ENCODE measurements at places on chromosomes 1 and 21. TPM values are rescaled to one million over a fixed set of nuclear protein-coding genes. Genes with fewer than 3 reads are reported as not detected.

DNA sequence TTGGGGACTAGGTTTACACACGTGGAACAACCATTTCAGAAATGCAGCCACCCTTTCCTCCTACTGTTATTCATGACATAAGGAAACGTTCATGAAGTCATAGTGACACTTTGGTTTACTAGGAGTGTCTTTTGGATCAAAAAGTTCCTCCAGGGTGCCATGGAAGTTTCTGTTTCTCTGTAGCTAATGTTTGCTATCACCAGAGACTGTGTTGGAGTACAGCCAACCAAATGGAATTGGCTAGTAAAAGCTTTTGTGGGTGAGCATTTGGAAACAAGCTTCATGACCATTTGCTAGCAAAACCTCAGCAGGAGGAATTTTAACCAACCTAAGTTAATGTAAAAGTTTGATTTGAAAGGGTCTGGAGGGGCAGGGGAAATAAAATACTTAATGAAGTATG, 43.9 kb upstream of the ADGRL2 start:
- no peak for DNase-seq

EIF4G3 gene
- polyA plus RNA-seq = 37.8 TPM

DNA sequence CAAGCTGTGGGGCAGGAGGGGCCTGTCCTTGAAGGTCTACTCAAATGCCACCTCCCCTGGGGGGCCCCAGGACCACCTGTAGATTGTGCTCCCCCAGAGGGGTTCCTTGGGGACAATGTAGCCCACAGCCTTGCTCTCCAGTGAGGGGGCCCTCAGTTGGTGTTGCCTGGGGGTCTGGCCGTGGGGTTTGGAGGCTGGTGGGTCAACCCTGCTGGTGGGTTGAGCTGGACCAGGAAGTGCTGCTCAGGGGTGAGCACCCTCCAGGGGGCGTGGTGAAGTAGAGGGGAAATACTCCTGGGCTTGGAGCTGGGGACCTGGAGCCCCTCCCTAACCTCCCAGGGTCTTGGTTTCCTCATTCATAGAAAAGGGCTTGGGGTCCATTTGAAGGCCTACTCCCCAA, 143.6 kb upstream of the WNT4 start:
- DNase-seq = no peak

- no peak for DNase-seq
Measured at GRCh38 chr1:28537457-28538199, 15.3 kb upstream of the TRNAU1AP start.

GRCh38 chr1:95653618-95654017, 419.6 kb downstream of the RWDD3 start:
- no peak for DNase-seq

DNA sequence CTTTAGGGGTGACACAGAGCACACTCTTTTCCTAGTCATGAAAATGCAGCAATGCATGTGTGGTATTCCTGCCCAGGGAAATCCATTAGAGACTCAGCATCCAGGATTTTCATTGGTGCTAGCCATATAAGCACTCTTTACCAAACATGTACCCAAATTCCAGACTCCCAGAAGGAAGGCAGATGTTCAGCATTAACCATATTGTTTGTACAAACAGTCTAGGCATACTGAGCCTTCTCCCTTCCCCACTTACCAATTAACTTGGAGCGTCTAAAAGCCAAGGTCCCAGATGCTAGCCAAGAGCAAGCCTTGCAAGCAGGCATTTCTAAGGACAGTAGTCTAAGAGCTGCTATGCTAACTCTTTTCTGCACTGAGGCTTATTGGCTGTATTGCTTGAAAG, 27.9 kb downstream of the ZBED6 start:
- no peak for DNase-seq

DNA sequence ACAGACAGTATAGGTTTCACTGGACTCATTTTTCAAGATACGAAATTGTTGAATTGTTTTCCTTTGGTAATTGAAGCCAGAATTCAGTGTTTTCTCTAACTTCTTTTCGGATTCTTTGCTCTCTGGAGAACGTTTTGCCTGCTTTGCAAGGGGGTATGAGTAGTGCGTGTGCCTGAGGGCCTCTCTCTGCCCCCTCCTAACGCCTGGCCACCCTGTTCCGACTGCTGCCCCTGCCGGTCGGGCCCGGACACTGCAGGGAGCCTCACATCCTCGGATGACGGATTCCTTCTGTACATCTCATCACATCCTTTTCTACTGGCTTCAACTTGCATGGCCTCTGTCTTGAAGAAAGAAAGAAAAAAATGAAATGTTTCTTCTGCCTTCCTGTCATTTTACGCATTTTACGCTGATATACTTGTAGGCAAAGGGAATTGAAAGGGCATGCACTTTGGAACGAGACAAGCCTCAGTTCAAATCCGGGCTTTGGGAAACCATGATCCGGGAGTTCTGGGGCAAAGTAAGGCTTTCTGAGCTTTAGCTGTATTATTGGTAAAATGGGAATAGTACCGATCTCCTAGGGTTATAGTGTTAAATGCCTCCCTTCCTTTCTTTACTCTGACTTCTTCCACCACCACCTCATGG, 65.1 kb downstream of the DISC1 start:
- DNase-seq = peak; percentile 43

FALEC gene
- polyA plus RNA-seq = 4.7 TPM

DNA sequence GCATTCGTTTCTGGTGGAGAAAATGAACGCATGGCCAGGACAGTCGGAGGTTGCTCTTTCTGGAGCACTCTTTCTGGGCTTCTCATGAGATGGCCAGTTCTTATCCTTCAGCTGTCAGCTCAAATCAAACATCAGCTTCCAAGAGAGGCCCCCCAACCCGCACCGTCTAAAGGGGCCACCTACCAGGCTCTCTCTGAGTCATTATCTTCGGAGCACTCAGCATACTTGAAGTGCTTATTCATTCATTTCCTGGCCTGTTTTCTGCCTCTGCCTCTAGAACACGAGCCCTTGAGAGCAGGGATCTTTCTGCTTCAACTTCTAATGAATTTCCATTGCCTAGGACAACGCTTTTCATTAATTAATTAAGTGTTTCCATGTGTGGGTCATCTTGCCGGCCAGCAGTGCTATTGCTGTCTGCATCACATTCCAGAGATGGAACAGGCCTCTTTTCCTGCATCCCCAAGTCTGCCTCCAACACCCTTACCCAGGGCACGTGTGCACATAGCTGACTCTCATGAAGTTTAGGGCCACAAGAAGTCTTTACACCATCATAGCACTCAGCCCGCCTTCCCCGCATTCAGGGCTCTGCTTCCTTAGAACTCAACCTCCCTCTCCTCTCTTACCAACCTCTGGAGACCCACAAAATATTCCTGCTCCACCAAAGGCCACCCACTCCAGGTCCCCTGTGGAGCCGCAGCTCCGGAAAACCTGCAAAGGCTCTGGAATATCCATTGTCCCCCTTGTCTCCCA, 52.1 kb upstream of the LAPTM5 start:
- peak; percentile 85 for DNase-seq

SOX13 gene
- polyA plus RNA-seq = 34.8 TPM

GRCh38 chr1:198234520-198235251, 77.9 kb downstream of the NEK7 start:
- DNase-seq = peak; percentile 9

DNA sequence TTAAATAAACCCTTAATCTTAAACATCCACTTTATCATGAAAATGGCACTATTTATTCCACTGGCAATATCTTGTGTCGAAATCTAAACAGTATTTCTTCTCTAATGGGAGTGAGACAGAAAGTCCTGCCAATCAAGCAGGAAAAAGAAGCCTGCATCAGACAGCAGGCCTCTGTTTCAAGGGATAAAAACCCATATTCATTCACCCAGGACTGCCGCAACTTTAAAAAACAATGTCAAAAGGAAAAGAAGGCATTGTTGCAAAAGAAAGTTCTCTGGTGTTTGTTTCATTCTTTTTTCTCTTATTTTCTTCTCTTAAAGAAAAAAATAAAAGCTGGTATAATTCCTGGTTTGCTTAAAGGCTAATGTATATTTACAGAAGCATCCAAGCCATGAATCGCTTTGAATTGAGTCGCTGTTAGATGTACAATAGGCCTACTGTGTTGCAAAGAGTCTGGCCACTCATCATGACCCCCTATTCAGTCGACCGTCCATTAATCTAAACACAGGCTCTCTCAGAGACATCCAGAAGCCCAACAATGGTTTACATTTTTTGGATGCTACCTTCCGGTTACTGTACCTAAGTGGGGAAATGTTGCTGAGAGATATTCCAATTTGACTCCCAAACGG, 48.7 kb upstream of the ZC3H11B start:
- DNase-seq = no peak

All from cardiac muscle cell (in vitro differentiated cells and primary cell).